ENCODE measurements at places on chromosomes 4 and X.

DNA sequence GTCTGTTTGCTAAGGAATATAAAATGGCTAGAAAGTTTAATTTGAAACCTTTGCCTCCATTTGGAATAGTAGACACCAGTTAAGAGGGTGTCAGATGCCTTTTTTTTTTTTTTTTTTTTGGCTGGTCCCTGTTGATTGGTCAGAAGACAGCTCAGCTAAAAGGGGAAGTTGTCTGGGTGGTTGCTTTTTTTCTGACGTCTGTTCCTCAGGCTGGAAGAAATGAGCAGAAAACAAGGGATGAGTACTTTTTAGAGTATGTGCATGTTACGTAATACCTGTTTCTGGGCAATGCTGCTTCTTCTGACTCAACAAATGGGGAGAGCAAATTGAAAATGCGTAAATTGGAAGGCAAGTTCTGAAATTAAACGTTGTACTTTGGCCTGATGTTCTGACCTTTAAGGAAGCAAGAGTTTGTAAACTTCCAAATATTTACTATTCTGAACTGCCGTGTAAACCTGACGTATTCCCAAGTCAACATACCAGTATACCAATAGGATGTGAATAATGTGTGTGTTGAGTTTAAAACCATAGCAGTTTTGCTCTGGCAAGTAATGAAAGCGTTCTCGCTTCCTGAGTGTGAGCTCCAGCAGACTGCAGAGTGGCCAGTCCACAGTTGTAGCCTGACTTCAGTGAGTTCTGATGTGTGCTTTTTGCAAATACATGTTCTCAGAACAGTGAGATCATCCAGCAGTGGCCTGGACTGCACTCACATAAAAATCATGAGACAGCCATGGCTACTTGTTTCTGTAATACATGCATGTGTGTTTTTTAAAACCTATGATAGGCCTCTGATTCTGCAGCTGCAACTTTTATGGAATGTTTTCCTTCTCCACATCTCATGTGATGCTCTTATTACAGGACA lies 1.7 kb downstream of the SAT1 start:
- peak overlapping the region; percentile 64 for H3K4me3 ChIP-seq
- H3K27me3 ChIP-seq, result no peaks in the 10 kb centered on the region
- no peaks in the 10 kb centered on the region for H3K4me1 ChIP-seq
- peak overlapping the region; percentile 95 for H3K27ac ChIP-seq

- no peak for DNase-seq
- no peaks in the 10 kb centered on the region for H3K27me3 ChIP-seq
- H3K36me3 ChIP-seq, result no peaks in the 10 kb centered on the region
- H3K27ac ChIP-seq, result no peak overlapping the region
- no peaks in the 10 kb centered on the region for H3K4me1 ChIP-seq
Observed at GRCh38 chr4:138301536-138301935, 59.4 kb upstream of the SLC7A11 start.

DNA sequence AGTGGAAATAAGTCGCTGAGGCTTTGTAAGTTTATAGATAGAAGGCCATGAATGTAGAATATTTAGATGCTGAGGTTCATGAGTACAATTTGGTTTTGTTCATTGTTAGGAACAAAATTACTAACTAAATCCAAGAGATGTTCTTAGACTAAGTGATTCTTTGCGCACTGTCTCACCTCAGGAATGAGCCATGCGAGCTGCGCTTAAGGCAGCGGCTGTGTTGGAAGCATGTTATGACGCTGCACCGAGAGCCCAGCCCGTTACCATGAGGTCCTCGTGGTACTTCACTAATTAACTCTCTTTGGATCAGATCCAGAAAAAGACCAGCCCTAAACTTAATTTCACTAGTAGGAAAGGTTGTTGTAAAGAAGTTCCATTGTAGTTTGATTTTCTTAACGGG lies 166.2 kb downstream of the RAPGEF2 start:
- H3K27me3 ChIP-seq, result no peaks in the 10 kb centered on the region
- no peak overlapping the region for H3K27ac ChIP-seq
- H3K4me1 ChIP-seq, result peaks cover 43% of the 10 kb centered on the region
- no peak overlapping the region for H3K4me3 ChIP-seq

GRCh38 chrX:68827848-68828624 lies 785 bp upstream of the EFNB1 start:
- H3K4me1 ChIP-seq, result peaks cover 29% of the 10 kb centered on the region
- peak overlapping the region; percentile 81 for H3K27ac ChIP-seq
- no peaks in the 10 kb centered on the region for H3K36me3 ChIP-seq
- H3K27me3 ChIP-seq, result no peaks in the 10 kb centered on the region
- peak; percentile 97 for DNase-seq

DNA sequence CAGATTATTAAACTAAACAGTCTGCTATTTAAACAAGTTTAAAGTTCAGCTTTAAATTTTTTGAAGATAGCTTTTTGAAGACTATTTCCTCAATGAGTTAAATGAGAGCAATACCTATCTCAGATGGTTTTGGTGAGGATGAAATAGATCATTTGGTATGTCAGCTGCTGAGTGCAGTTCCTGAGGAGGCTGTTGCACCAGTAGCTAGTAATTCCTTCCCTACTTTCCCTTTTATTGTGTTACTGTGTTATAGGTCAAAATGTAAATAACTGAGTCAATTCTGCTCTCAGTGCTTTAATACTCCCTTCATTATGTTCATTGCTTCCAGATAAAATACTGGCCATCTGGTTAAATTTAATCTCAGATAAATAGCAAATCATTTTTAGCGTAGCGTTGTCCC lies 48.6 kb downstream of the BMPR1B start:
- H3K4me3 ChIP-seq, result no peak overlapping the region
- no peaks in the 10 kb centered on the region for H3K27me3 ChIP-seq
- no peaks in the 10 kb centered on the region for H3K36me3 ChIP-seq
- H3K4me1 ChIP-seq, result peaks cover 49% of the 10 kb centered on the region

Measured in esophagus muscularis mucosa (tissue), 4 donors.